ENCODE measurements at places on chromosomes 2 and 18.

DNA sequence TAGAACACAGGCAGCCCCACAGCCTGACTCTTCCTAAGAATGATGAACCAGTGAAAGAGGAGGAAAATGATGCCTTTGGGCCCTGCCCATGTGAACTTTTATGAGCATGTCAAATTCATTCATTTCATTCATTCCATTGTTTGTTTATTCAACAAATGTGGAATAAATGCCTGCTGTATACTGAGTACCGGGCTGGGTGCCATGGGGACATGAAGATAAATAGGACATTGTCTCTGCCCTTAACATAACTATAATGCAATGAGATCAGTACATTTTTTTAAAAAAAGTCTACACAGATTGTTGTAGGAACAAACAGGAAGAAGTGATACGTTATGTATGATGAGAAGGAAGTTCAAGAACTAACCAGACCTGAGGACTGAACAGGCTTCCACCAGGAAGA, 14.7 kb downstream of the MREG start:
- DNase-seq = no peak

DNA sequence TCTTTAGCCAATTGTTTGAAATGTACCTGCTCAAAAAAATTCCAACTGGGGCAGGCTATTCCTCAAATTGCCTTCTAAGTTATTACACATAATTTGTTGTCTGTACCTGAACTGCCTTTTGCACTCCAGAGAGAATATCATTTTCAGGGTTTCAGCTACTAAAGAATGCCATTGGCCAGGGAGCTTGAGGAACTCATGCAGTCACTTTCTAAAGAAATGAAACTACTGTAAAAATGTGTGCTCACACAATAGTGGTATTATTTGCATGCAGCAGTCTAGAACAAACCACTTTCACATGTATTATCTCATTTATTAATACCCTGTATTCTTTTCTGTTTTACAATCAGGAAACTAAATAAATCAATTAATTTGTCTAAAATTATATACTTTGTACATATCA, 152.2 kb downstream of the PID1 start:
- DNase-seq = no peak

GRCh38 chr2:61371027-61371426, 99.9 kb downstream of the USP34 start:
- DNase-seq = no peak

DNA sequence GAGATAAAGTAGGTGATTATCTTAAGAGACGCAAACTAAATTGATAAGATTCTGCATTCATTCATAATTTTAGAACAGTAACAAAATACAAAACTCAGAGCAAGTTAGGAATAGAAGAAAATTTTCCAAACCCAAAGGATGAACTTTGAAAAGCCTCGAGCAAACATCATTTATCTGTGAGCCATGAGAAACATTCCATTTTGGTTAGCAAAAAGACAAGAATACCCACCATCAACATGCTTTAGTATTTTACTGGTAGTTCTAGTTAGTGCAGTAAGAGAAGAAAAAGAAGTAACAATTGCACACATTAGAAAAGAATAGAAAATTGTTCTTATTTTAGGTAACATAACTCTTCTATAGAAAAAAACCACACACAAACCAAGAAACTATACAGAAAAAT, 291.3 kb upstream of the TCF4 start:
- no peak for DNase-seq

- DNase-seq = no peak
Measured at GRCh38 chr2:226524381-226524843, 275.2 kb downstream of the IRS1 start.

GRCh38 chr18:57089702-57090101, 57.2 kb upstream of the BOD1L2 start:
- DNase-seq = no peak

- no peak for DNase-seq
Measured at GRCh38 chr2:150847578-150847977, 360.1 kb upstream of the RND3 start.

DNA sequence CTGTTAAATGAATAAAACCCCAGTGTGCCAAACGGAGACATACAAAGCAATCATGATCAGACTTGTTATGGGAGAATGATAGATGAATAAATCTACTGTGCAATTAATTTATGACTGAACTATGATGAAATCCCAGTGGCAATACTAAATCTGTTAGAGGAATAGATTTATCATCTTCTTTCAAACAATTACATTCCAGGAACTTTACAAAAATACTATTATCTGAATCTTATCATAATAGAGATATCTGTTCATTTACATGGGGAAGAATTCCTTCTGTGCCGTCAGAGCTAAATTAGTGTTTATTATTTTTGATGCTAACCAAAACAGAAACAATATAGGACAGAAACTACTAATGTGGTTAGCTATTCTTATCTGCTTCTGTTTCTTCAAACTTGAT, 208.5 kb downstream of the CAMKMT start:
- DNase-seq = no peak

- no peak for DNase-seq
Measured at GRCh38 chr18:32983721-32984120, 210.9 kb upstream of the KLHL14 start.

Measured in CD4-positive, alpha-beta T cell treated with Interleukin-1 beta for 1 hour (primary cell).